ENCODE measurements at places on chromosomes 2 and 18.

- no peak for DNase-seq
Measured at GRCh38 chr2:108916796-108917421, 72.1 kb downstream of the EDAR start.

DNA sequence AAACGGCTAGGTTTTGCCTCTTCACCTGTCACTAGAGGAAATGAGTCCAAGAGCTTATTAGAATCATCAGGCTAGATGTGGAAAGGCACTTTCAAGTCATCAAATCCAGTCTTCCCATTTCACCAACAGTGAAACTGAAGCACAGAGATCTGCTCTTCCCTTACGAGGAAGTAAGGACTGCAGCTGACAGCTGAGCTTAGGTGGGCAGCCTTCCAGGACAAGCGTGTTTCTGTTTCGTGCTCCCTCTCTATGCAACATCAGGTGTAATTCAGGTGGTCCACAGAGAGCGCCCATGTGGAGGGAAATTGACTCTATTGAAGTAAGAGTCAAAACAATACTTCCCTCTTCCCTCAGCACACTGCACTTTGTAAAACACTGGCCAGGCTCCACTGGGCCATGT, 5.5 kb downstream of the CYRIA start:
- DNase-seq, result no peak

DNA sequence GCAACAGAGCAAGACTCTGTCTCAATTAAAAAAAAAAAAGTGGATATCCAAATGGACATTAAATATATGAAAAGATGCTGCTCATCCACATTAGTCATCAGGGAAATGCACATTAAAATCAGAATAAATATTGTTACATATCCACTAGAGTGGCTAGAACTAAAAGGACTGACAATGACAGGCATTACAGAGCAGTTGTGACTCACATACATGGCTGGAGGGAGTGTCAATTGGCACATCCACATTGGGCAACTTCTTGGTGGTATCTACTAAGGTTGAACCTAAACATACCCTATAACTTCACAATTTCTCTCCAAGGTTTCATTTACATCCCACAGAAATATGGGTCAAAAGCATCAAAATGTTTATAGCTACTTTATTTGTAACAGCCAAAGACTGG, 14.0 kb upstream of the DNER start:
- DNase-seq, result no peak

- no peak for DNase-seq
Measured at GRCh38 chr2:86176597-86176996, 18.7 kb downstream of the IMMT start.

DNA sequence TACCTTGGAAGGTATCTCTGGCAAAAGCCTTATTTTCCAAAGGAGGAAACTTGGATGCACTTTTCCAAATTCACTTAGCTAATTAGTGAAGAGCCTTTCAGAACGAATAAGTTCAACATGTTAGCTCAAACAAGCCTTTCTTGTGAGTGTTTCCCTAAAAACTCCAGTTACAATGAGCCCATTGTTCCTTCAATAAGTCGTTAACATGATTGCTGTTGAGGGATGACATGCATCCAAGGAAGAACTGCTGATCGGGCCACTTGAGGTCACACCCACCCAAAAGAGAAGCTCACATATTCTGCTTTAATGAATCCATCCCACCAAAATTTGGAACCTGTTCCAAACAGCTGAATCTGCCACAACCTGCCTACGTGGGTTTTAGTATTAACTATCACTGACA, 48.1 kb upstream of the SLC35G4 start:
- DNase-seq, result no peak

GRCh38 chr2:207387001-207387571, 142.7 kb upstream of the CREB1 start:
- no peak for DNase-seq

Measured in T-helper 9 cell (primary cell).